ENCODE measurements at places on chromosomes 6 and 20.

DNA sequence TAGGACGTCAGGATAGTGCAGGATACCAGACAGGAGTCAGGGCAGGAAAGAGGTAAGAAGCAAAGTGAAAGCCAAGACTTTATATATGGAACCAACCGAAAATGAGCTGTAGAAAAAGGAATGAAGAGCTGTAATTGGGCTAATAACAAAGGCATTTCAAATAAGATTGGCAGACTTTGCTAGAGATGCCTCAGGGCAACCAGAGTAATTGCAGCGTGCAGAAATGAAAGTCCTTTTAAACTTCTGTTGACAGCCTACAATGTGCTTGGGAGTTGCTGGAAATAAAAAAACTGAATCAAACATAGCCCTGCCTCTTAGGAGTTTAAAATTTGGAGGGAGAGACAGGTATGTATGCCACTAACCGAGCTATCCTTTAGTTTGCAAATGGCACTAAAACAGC lies 56.4 kb upstream of the NKX2-4 start:
- DNase-seq, result no peak

DNA sequence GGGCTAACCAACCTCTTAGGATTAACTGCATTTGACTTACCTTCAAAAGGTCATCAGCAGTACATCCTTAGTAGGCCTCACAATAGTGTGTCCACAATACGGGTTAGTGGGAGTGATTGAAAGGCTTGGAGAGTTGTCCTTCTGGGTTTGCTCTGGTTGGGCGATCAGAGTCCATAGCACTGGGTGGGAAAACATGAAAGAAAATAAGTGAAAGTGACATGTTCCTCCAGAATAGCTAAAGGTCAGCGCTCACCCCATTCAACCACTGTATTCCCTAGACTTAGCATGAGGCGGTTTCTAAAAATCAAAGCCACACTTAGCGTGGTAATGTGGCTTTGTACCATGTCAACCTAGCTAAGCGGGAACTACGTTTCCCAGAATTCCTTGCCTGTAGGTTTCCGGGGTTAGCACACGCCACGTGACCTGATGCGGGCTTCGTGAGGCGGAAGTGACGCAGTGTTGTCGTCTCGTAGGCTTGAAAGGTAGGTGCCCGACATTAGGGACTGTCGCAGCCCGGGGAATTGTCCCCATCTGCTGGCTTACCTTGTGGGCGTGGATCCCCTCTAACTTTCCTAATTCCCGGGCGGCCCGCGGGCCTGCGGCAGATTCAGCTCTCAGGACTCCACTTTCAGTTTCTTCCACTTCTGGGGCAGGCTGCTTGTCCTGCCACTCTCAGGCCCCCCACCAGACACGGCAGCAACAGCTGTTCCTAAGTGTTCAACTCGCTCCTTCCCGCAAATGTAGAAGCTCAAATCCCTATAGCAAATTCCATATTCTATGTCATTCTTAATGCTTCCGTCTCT lies 19.8 kb upstream of the SCP2D1 start:
- peak; percentile 87 for DNase-seq

- no peak for DNase-seq
Observed at GRCh38 chr6:170199716-170200115, 91.2 kb downstream of the DLL1 start.

GRCh38 chr6:11604836-11605506 lies 67.4 kb downstream of the TMEM170B start:
- DNase-seq, result no peak

DNA sequence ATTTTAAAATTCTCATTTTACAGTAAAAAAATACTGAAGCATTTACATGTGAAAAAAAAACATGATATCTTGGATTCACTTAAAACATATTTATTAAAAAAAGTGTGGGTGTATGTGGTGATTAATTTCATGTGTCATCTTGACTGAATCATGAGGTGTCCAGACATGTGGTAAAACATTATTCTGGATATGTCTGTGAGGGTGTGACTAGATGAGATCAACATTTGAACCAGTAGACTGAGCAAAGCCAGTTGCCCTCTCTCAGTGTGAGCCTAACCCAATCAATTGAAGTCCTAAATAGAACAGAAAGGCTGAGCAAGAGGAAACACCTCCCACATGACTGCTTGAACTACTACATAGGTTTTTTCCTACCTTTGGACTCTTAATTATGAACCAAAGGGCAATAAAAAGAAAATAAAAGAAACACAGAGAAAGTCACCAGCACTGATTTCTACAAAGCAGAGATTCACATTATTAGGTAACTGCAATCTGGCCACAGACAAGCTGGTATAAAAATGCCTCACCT lies 90.5 kb upstream of the VGLL2 start:
- DNase-seq, result no peak

DNA sequence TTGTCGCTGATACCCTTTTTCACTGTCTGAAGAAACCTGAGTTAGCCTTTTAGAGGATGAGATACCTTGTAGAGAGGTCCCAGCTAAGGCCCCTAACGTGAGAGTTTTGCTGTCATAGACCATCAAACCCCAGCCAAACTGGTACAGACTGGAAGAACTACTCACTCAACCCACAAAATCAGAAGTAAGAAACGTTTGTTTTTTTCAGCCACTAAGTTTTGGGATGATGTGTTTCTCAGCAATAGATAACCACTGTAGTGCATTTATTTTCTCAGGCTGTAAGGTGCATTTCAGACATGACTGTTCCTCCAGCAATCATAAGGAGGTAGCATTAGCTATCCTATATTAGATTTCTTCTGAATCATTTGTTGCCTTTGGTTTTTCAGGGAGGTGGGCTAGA lies 407.3 kb upstream of the FLRT3 start:
- DNase-seq, result no peak

DNA sequence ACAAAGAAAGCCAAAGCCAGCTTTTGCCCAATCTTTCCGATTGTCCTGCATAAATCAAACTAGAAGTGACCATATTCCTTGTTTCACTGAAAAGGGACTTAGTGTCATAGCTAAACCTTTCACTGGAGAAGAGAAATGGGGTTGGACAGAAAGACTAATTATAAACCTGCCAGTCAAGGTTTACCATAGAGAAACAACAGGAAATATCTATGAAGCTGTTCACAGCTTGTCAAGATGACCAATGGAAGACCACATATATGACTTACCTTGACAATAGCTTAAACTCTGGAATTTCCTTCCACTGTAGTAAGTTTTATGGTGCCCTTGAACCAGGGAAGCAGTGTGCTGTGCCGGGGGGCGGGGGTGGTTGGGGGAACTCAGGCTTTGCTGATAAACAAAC lies 107.7 kb upstream of the PHACTR1 start:
- DNase-seq, result no peak

DNA sequence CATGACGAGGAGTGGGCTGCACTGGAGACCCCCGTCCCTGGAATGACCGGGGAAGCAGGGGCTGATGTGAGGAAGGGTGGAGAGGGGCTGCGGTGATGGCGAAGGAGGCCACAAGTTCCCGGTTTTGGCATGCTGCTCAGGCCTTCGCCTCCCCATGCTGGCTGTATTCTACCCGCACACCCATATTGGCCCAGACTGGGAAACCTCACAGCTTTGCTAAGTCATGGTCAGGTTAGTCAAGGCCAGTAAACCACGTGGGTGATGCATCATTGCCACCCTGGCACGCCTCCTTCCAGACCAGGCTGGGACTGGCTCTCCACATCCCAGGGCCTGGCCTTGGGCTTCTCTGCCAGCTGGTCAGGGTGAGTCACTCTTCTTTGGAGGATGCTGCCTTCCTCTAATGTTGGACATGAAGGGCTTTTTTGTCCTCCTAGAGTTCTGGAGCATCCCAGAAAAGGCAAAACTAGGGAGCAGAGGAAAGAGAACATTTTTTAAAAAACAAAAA lies 53.8 kb downstream of the PCNA start:
- peak; percentile 96 for DNase-seq

GRCh38 chr6:131819572-131820124 lies 11.8 kb downstream of the ENPP1 start:
- DNase-seq, result no peak

DNA sequence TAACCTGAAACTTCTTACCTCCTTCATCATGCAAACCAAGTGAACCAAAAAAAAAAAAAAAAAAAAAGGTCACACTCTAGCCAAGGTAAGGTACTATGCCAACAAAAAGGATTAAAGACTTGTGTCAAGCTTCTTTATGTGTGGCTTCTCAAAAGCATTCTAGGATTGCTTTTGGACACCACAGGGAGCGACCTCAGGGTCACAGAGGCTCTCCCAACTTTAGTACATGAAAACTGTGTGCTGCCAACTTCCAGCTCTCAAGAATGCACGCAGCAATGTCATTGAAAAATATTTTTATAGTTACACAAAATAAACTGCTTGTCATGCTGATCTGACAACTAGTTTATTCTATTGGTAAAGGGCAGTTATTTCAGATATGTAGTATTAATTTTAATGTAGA lies 243.8 kb downstream of the PLCB1 start:
- DNase-seq, result no peak

GRCh38 chr20:52892023-52892422 lies 80.1 kb upstream of the TSHZ2 start:
- no peak for DNase-seq

DNA sequence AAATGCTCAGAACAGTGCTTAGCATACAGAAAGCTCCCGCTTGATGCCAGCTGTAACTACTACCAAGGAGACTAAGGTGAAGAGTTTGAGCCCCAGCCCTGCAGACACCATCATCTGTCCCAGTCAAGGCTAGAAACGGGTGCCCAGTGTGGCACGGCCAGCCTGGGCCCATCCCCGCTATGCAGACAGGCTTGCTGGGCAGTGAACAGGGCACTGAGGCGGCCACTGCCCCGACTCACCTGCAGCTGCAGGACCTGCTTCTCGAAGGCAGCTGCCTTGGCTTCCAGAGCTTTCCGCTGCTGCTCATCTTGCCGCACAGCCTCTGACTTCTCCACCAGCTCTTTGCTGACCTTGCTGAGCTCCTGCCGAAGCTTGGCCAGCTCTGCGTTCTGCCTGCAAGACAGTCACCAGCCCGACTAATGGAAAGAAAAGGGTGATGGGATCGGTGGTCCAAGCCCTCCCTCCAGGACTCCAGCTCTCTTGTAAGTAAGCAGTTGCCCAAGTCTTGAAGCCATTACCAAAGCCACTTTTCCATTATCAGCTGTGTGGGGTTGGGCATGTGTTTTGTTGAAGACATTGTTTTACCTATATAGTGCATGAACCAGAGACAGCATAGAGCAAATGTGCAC lies 48.7 kb downstream of the RRBP1 start:
- DNase-seq, result no peak

DNA sequence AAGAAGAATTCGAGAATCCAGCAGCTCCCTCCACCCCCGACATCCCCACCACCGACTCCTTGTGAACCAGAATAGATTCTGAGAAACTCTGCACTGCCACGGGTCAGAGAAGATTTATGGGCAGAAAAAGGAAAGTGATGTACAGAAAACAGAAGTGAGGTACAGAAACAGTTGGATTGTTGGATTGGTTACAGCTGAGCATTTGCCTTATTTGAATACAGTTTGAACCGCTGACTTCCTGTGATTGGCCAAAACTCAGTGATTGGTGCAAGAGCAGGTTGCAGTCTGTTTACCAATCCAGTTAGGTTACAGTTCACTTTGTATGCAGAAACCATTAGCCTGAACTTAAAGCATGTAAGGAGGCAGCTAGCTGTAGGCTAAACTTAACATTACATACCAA lies 131.2 kb upstream of the HDDC2 start:
- no peak for DNase-seq

DNA sequence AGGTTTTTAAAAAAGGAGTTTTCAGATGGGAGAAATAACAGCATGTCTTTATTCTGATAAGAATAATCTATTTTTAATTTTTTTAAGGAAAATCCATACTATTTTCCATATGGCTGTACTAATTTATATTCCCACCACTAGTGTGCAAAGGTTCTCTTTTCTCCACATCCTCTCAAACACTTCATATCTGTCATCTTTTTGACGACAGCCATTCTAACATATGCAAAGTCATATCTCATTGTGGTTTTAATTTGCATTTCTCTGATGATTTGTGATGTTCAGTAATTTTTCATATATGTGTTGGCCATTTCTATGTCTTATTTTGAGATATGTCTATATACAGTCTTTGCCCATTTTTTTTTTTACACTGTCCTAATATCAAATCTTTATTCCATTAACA lies 280.6 kb upstream of the RUNX2 start:
- DNase-seq, result no peak

GRCh38 chr6:22024973-22025467 lies 271.8 kb downstream of the PRL start:
- no peak for DNase-seq

DNA sequence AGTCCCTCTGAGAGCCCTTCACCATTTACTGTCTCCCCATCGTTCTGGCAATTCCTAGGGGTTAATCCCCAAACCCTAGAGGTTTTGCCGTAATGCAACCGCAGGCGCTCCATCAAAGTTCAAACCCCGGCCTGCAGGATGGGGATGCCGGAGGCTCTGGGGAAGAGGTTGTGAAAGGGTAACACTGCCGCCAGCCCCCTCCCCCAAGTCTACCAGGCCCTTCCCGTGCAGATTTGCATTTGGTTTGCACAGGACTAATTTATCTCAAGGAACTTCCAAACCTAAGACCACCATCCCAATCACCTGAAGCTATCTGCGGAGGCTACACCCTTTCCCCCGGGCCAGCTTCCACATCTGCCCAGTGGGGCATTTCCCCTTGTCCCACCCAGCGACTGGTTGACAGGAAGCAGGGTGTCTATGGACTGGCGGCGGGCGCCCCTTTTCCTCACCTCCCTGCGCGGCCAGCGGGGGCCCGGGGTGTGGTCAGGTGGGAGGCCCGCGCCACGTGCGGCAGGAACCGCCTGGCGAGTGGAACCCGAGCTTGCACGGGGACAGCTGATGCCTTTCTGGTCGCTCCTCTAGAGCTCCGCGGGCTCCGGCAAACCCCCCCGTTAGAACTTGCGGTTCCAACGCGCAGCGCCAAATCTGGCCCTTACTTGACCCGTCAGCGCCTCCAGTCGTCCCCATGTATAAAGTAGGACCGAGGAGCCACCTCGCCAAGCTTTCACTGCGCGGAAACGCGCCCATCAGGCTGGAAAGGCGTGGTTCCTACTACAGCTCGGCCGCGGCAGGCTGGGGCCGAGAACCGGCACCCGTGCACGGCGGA lies 9.4 kb upstream of the SLC4A11 start:
- peak; percentile 35 for DNase-seq

- no peak for DNase-seq
Observed at GRCh38 chr6:167030222-167031072, 31.2 kb downstream of the CEP43 start.

DNA sequence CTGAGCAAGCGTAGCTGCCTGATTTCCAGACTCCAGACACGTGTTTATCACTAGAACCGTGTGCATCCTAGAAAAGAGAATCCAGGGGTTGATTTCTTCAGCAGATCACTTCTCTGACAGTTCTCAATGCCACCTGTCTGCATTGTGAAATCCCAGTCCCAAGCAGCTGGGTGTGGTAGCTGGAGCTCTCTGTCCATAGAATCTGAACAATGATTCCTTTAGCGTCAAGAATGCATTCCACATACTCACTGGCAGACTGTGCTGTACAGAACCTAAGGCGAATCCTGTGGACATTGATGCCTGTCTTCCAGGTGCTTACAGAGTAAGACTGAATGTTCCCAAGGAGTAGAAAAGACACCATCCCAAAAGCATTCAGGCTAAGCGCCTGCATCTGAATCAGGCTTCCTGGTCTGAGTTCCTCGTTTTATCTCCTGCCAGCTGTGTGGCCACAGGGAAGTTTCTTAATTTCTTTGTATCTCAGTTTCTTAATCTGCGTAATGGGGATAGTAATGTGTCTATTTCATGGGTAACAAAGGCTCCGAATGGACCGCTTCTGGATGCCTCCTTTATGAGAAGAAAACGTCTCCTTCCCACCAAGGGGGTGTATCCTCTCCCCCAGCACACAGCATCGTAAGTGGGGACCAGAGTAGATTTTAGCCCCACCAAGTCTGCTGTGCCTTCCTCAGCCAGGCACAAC lies 10.4 kb upstream of the TRAF3IP2 start:
- no peak for DNase-seq

- no peak for DNase-seq
Observed at GRCh38 chr6:43878823-43879495, 108.9 kb downstream of the VEGFA start.

Data from ACHN (cell line).